ENCODE measurements at places on chromosomes 2 and 18.

GRCh38 chr2:15074319-15074718 lies 441.8 kb downstream of the LRATD1 start:
- DNase-seq, result no peak

GRCh38 chr2:141348481-141348880 lies 782.3 kb downstream of the LRP1B start:
- no peak for DNase-seq

DNA sequence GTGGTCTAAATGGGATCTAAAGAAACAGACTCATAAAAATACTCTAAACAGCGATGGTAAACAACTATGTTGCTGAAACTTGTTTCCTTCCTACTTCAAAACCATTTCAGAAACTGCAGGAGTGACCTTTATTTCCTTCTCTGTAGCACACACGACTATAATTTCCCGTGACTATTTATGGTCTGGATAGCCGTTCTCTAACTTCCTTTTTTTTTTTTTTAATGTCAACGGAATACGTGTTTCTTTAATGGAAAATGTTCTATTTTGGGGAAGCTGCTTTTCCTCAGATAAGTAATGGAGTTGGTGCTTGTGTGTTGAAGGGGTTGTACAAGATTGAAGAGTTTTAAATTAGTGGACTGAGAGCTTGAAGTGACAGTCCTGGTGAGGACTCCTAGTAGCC lies 224.1 kb downstream of the PHLPP1 start:
- DNase-seq, result no peak

DNA sequence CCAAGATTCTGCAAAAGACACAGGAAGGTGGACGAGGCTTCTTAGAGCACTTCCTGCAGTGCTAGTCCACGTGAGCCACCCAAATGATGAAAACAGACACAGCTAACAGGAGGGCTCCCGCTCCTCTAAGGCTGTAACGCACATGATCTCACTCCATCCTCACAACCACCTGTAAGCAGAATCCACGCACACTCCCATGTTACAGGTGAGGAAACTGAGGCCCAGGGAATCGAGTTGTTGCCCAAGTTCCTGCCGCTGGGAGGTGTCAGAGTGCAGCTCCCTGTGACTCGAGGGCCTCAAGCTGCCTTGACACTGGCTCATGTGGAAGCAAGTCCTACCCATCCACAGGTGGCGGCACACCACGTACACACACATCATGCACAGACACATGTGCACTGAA lies 4.4 kb downstream of the DNMT3A start:
- DNase-seq, result no peak

DNA sequence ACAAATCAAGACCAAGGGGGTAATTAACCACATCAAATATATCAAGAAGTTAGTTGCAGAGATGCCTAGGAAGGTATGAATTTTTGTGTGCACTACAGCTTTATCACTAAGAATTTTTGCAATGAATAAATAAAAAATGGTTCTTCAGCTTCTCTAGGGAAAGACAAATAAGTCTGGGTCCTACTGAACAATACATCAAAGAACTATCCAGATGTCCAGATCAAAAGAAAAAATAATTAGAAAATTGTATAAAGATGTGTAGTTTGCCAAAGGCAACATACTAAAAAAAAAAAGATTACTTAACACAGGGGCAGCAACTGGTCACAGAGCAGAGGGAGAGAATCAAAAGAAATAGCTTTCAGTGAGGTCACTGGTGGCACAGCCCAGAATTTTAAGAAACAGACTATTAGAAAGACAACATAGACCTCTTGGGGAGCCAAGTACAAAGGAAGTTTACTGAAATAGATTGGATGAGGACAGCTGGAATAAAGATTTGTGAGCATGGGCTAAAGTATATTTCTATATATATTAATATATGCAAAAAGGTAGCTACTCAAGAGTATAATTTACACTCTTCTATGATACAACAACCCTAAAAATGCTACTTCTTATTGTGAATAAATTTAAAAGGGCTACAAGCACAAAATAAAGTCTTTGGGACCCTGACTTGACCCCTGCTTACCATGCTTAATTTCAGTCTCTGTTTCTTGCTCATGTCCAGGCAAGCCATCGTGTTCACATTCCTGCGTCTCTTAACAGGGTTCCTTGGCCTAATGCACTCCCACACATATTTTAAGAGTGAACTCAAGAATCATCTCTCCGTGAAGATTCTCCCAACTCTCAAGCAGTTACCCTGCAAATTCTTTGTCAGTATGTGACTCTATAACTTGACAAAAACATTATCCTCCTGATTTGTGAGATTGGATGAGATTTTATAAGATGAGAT lies 99.0 kb upstream of the GRB14 start:
- DNase-seq, result no peak

GRCh38 chr2:67702937-67703336 lies 305.8 kb downstream of the ETAA1 start:
- no peak for DNase-seq

DNA sequence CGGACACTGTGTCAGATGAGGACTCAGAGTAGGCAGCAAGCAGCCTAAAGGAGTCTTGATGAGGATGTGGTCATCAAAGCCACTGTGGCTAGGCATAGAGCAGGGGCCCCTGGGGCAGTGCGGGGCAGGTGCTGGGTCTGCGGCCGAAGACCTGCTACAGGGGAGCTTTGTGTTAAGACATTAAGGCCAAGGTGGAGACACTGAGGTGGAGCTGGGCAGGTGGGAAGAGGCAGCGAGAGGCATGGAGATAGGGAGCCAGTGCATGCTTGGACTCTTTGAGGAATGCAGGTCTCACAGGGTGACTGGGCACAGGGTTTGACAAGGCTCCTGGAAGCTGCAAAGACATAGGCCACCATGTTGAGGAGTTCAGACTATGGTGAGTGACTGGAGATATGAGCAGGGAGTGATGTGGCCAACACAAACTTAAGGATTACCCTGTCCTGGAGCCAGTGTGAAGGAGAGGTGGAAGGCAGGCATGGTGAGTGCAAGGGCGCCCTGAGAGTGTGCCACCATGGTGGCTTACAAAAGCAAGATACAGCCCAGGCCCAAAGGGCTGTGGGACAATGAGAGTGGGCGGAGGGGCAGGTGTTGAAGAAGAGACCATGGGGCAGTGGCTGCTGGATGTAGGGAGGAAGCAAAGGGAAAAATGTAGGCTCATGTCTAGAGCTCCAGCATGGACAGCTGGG lies 450.9 kb upstream of the HS6ST1 start:
- DNase-seq, result no peak

DNA sequence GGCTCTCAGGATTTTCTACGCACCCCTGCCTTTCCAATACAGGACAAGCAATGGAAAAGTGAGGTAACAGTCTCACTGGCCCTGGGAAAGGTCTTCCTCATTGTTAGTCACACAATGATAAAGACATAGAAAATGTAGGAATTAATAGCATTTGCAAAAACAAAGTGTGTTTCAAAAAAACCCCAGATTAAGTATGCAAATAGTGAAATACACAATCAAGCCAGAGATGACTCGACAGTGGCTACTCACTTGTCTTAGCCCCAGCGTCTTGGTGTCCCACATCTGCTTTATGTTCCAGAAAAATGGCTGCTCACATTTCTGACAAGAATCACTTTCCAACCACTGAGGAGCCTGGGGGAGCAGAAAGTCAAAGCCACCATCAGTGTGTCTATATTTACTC lies 47.0 kb upstream of the AP1S3 start:
- no peak for DNase-seq

- no peak for DNase-seq
Measured at GRCh38 chr2:1685957-1686783, 58.1 kb downstream of the PXDN start.

GRCh38 chr18:79944746-79945117 lies 6.7 kb downstream of the SLC66A2 start:
- no peak for DNase-seq

- DNase-seq, result peak; percentile 73
Measured at GRCh38 chr2:218567797-218568189, 358 bp downstream of the USP37 start.

DNA sequence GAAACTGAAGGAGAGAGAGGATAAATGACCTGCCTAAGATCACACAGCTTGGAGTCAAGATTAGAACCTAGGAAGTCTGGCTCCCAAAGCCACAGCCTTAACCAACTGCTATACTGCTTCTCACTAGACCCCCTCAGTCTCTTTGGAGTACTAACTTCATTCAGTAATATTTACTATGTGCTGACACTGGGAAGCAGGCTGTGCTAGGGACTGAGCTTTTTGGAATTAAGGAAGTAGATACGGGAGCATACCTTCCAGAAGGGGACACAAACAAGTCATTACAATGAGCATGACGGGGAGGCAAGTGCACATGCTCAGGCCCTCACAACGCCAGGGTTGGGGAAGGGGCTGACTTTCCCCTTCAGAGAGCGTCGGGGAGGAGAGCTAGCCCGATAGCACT lies 97.7 kb downstream of the INO80D start:
- DNase-seq, result no peak

GRCh38 chr2:26344581-26345282 lies 1.2 kb upstream of the SELENOI start:
- peak; percentile 33 for DNase-seq

DNA sequence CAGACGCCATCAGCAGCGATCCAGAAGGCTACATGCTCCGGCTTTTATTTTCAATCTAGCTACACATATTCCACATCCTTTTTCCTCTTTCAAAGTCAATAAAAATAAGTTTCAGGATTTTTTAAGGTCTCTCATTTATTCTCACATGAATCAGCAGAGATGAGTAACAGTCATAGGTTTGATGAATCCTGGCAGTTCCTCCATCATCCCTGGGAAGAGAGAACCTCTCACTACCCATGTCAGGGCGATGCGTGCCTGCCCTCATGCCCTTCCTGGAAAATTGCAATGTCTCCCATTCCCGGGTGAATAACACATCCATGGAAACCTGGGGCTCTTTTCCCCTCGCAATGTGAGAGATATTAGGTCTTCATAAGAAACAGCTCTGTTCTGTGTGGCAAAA lies 301.1 kb upstream of the SMIM21 start:
- no peak for DNase-seq
